Activated CD8-positive, alpha-beta memory T cell treated with anti-CD3 and anti-CD28 coated beads, Interleukin-2, amount 50 U/mL, for 4 hours (primary cell): ENCODE measurements at places on chromosomes 5 and 9.

- DNase-seq, result no peak
Measured at GRCh38 chr5:38780316-38780715, 65.5 kb upstream of the OSMR start.

GRCh38 chr9:8229226-8229625 is 429.6 kb upstream of the DMAC1 start:
- DNase-seq, result no peak

- DNase-seq, result no peak
Measured at GRCh38 chr5:139904566-139904815, 108.9 kb downstream of the PSD2 start.

DNA sequence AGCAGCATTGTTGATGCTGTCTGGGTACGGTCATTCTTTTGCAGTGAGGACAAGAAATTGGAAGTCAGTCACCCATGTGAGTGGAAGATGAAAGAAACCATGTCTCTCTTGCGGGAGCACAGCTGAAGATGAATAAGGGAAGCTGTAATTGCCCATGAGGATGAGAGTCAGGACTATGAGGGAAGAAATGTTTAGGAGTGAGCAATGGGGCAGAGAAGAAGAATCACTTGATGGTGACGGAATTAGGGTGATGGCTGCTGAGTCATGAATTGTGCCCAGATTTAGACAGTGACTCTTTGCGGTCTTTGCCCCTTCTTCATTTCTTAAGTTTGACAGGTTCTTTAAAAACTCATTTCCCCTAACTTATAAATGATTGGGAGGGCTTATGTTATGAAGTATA is 183.3 kb downstream of the MAST4 start:
- DNase-seq, result no peak

GRCh38 chr5:136174021-136174659 is 18.8 kb downstream of the SMIM32 start:
- DNase-seq, result no peak

- DNase-seq, result no peak
Measured at GRCh38 chr5:59158165-59158564, 575.3 kb downstream of the RAB3C start.

GRCh38 chr9:5608298-5609225 is 20.3 kb upstream of the RIC1 start:
- DNase-seq, result no peak

DNA sequence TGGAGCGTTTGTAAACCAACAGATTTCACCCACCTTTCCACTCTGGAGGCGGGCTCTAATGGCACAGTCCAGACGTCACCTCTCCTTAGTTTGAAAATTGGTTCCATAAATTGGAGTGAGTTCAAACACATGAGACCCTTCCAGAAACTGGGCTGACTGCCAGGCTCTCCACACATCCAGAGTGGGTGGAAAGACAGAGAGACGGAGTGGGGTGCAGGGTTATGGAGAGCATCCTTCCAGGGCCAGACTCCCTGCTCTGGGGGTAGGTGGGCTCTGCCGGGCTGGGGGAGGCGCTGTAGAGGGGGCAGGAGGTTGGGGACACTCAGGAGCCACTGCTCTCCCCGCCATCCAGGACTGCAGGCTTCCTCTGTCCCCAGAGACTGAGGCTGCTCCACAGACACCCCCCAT is 104.7 kb upstream of the PHYKPL start:
- DNase-seq, result no peak

DNA sequence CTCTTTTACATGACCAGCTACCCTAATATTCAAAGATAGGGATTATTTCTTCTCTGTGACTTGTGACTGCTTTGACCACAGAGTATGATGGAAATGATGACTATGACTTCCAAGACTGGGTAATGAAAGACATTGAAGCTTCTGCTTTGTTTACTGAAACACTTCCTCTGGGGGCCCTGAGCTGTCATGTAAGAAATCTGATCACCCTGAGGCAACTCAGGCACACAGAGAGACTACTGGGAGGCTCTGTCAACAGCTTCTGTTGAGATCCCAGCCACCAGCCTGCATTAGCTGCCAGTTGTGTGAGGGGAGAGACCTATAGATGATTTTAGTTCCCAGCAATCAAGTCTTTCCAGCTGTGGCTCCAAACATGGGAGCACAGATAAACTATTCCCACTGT is 76.5 kb downstream of the KCTD16 start:
- DNase-seq, result no peak

- no peak for DNase-seq
Measured at GRCh38 chr5:168086104-168086610, 205.3 kb upstream of the WWC1 start.

- DNase-seq, result no peak
Measured at GRCh38 chr5:53035868-53036381, 46.8 kb downstream of the ITGA2 start.

DNA sequence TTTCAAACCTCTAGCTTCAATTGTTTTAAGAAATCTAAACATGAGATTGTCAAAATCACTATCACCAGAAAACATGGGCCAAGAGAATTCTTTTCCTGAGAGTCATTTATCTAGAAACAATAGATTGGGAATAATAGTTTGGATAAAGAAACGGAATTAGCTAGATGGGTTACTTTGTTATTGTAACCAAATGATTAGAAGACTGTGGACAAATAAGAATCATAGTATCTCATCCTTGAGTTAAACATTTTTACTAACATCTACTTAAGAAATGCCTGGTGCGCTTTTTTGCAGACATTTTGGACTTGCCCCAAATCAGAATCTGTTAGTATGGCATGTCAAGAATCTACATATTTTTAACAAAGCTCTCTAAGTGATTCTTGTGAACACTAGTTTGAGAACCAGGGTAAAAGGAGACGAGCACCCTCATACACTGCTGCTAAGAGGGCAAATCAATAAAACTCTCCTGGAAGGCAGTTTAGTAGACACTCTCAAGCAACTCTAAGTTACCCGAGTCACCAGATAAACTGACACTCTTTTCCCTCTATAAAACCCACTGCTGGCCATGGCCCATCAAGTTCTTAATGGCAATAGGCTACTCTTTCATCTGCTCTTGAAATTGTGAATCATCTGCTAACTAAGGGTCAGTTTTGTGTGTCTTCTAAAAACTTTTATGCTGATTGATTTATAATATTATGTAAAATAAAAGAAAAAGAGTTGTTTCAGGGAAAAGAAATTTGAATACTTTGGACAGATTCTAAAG is 39.1 kb downstream of the TPD52L3 start:
- DNase-seq, result no peak

GRCh38 chr9:79630521-79631403 is 59.0 kb downstream of the TLE4 start:
- DNase-seq, result no peak

GRCh38 chr5:151083081-151083676 is 2.3 kb upstream of the TNIP1 start:
- peak; percentile 59 for DNase-seq

GRCh38 chr5:133853646-133854365 is 114.6 kb downstream of the C5orf15 start:
- no peak for DNase-seq
